HS-5 (cell line): ENCODE measurements at places on chromosomes 13 and 19.

DNA sequence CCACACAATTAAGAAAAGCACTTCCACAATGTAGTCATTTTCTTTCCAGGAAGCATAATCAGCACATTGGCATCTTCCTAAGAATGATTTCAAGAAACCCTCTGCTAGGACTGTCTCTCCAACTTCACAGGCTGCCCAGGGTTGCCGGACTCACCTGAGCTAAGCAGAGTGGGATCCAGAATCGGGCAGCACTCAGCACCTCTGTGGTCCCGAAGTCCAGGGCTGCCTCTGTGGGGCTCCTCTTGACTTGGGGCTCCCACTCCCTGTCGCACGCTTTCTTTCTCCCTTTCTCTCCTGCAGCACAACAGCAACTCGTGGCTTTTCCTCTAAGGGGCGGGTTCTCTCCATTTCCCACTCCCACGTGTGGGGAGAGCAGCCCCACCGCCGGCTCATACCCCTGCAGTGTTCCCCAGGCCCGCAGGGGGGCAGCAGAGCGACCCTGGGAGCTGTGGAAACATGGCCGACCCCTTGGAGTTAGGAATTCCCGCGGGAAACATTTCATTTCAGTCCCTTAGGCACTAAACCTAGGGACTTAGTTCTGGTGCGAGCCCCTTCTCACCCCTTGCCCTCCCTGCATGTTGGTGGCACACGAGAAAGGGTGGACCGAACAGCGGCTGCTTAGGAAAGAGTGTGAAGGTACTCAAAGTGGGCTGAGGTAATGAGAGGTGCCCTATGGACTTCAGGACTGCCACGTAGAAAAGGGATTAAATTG is at the start of gene TMEM272:
TSS of gene TMEM272 (minus strand) at position 316 of the 712 bp plus-strand sequence. CDS start 6,647 bp downstream, outside the sequence.
- no peak for DNase-seq

- no peak for DNase-seq
These were observed 498 bp upstream of the RBM26 start for GRCh38 chr13:79406597-79406908.

DNA sequence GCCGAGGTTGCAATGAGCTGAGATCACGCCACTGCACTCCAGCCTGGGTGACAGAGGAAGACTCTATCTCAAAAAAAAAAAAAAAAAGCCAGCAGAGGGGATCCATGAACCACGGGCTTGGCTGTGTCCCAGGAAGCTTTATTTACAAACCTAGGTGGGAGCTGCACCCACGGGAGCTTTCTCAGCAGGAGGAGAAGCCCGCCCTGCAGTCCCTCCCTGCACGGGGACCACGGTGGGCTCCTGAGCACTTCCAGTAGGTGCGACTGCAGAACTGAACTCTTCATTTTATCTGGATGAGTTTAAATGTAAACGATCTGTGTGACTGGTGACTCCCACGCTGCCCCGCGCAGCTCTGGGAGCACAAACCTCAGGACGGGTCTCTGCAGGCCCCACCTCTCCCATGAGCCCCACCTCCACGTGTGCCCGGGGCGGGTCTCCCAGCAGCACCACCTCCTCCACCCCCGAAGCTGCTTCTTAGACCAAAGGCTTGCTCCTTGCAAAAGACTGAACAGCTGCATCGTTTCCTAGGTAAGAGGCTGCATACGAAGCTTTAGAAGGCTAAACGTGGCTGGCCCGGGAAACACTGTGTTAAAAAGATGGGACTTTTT is 66.4 kb downstream of the SPACA7 start:
- DNase-seq, result no peak

GRCh38 chr13:41942462-41943094 is 18.3 kb downstream of the VWA8 start:
- DNase-seq, result no peak

- no peak for DNase-seq
These were observed 34.9 kb downstream of the CAB39L start for GRCh38 chr13:49409008-49409407.

- DNase-seq, result no peak
These were observed 75.7 kb upstream of the ZNF91 start for GRCh38 chr19:23470873-23471545.

- DNase-seq, result no peak
These were observed 10.3 kb upstream of the ZNF83 start for GRCh38 chr19:52648336-52649016.

DNA sequence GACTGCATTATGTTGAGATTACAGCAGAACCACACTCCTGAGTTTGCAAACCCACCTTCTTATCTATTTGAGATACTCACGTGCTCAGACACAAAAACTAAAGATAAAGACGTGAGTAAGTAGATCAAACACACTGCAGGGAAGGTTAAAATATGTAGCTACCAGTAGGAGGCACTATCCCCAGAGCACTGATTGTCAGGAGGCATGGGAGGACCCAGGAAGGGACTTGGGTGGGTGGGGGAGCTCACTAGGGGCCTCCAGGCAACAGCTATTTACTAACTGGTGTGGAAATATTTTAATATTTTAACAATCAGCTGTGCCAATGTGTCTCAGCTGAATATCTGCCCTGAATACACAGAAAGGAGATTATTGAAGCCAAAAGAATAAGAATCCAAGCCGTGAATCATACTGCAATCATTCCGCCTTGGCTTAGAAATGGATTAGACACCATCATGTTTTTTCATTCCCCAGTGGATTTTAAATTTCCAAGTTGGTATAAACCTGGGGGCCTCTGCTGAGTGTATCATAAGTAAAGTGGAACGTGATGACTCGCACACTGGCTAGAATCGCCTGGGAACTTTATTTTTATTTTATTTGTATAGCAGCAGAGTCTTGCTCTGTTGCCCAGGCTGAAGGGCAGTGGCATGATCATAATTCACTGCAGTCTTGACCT is 73.2 kb upstream of the CACNA1A start:
- peak; percentile 81 for DNase-seq

DNA sequence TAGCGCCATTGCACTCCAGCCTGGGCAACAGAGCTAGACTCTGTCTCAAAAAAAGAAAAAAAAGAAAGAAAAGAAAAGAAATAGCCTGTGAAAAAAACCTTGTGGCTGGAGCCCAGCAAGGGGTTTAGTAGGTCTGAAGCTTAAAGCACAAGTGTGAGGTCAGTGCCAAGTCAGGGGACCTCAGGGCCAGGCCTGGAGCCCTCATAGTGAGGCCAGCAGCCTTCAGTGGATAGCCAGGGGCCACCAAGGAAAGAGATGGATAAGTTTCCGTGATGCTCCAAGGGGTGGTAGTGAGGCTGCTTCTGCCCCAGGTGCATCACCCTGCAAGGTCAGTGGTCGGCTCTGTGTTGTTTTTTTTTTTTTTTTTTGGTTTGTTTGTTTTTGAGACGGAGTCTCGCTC is 12.9 kb downstream of the TINCR start:
- DNase-seq, result no peak

GRCh38 chr19:55305491-55305890 is 19.6 kb downstream of the TMEM150B start:
- DNase-seq, result no peak

DNA sequence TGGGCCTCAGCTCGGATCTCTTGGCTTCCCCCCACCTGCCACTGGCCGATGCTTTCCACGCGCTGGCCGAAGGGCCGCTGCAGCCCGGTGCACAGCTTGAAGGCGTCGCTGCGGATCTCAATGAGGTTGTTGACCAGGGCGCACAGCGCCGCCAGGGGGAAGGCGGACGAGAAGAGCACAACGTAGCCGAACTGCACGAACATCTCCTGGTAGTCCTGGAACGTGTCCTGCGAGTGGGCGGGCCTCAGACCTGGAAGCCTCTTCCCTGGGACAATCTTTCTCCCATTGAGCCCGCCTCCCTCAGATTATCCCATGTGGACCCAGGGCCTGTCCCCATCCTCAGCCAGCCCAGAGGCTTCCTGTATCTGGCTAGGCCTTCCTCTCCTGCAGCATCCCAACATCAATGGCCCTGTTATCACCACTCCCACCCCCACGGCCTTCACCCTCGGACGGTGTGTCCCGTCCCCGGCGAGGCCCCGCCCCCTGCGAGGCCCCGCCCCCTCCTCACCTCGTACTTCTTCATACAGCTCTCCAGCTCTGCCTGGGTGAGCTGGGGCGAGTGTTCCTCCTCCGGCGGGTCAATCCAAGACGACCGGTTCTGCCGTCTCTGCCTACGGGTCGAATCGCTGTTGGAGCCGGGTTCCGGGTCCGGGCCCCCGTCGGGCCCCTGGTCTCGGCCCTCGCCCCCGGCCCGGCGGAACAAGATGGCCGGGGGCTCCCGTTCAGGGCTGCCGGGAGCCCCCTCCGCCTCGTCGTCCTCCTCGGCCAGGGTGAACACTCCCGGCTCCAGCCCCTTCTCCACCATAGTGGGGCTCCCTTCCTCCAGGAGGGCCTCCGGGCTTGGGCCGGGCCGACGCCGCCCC is 6.8 kb downstream of the ANO8 start:
- DNase-seq, result no peak

- DNase-seq, result no peak
These were observed 34.1 kb upstream of the GAS6 start for GRCh38 chr13:113897966-113898365.

- no peak for DNase-seq
These were observed 34.4 kb upstream of the NANOS3 start for GRCh38 chr19:13842291-13843103.
